Peyer's patch (tissue), 4 donors: ENCODE measurements at places on chromosomes 16 and 17.

DNA sequence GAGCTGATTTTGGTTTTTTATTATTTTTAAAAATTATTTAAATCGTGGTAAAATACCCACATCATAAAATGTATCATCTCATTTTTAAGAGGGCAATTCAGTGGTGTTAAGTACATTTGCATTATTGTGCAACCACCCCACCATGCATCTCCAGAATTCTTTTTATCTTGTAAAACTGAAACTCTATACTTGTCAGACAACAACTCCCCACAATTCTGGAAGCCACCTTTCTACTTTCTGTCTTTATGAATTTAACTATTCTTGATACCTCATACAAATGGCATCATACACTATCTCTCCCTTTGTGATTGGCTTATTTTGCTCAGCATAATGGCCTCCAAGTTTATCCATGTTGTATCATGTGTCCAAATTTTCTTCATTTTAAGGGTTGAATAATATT is 97.9 kb downstream of the HS3ST3B1 start:
- no peak overlapping the region for H3K27ac ChIP-seq
- H3K4me3 ChIP-seq, result no peak overlapping the region
- no peak for DNase-seq

GRCh38 chr16:48536614-48537200 is 73.3 kb downstream of the N4BP1 start:
- no peak overlapping the region for H3K4me3 ChIP-seq
- H3K27me3 ChIP-seq, result no peaks in the 10 kb centered on the region
- H3K36me3 ChIP-seq, result peaks cover 20% of the 10 kb centered on the region
- peak overlapping the region; percentile 55 for H3K27ac ChIP-seq

DNA sequence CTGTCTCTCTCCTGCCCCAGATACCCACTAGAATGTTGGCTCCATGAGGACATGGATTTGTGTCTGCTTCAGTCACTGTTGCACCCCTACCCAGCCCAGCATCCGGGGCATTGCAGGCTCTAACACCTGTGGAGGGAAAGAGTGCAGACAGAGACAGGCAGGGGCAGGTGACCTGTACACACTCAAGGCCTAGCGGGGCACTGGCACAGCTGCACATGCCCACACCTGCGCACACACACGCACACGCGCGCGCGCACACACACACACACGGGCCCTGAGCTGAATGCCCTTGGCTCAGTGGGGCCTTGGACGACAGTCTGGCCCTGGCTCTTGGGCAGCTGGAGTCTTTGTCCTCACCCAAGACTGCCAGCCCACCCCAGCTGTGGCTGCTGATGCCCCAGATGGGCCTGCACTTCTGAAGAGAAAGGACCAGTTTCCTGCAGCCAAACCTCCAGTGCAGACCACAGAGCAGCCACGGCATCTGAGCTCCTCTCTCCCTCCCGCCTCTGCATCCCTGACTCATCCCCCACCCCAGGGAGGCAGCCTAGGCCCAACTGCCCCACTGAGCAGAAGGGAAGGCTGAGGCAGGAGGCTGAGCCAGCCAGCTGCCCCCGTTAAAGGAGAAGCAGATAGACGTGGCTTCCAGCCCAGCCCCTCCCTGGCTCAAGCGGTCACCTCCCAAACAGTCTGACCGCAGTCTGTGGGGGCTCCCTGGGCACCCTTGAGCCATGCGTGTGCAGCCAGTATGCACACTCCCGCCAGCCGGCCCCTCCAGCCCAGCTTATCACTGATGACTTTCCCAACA is 12.3 kb upstream of the RAI1 start:
- H3K27me3 ChIP-seq, result no peaks in the 10 kb centered on the region
- no peak overlapping the region for H3K4me3 ChIP-seq
- H3K36me3 ChIP-seq, result no peaks in the 10 kb centered on the region
- no peak for DNase-seq
- no peak overlapping the region for H3K27ac ChIP-seq
- no peaks in the 10 kb centered on the region for H3K4me1 ChIP-seq

DNA sequence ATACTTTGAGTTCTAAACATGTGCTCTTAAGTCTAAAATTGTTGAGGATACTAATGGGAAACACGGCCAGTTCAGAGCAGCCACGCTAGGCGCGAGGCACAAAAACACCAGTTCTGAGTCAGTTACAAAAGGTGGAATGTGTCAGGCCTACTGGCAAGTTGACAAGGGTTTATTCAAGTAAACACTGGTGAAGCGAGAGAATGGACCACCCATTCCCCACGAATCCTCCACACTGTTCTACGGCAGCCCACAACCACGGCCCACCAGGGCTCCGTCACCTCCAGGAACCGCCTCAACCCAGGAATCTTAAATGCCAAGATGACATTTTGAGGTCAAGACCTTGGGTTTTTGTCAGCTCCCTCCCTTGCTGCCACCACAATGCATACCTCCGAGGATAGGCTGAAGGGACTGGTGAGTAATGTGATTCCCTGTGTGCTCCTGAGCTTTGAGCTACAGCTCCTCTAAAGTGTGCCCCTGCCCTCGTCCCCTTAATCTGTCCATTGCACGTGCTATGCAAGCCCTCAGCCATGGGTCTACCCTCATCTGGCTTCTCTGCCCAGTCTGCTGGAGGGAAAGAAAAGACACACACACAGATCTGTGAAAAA is 28.5 kb upstream of the TRAP1 start:
- H3K27me3 ChIP-seq, result no peaks in the 10 kb centered on the region
- H3K4me1 ChIP-seq, result no peaks in the 10 kb centered on the region
- no peak overlapping the region for H3K27ac ChIP-seq
- H3K36me3 ChIP-seq, result peaks cover 5% of the 10 kb centered on the region
- no peak overlapping the region for H3K4me3 ChIP-seq
- DNase-seq, result no peak

- DNase-seq, result no peak
- no peak overlapping the region for H3K4me3 ChIP-seq
- no peaks in the 10 kb centered on the region for H3K36me3 ChIP-seq
- H3K27me3 ChIP-seq, result no peaks in the 10 kb centered on the region
- H3K4me1 ChIP-seq, result no peaks in the 10 kb centered on the region
Observed at GRCh38 chr17:56880133-56880532, 33.7 kb downstream of the TRIM25 start.

DNA sequence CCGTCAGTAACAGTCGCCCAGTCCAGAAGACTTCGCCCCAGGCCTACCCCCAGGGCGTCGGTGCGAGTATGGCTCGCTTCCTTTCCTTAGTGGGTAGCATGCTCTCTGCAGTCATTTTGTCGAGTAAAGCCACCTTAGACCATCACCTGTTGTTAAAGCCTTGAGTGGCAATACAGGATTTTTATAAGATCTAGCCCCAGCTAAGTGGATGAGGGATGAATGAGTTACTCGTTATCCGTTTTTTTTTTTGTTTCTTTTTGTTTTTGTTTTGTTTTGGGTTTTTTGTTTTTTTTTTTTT is 322 bp upstream of the KLHL11 start:
- no peaks in the 10 kb centered on the region for H3K27me3 ChIP-seq
- no peaks in the 10 kb centered on the region for H3K36me3 ChIP-seq

DNA sequence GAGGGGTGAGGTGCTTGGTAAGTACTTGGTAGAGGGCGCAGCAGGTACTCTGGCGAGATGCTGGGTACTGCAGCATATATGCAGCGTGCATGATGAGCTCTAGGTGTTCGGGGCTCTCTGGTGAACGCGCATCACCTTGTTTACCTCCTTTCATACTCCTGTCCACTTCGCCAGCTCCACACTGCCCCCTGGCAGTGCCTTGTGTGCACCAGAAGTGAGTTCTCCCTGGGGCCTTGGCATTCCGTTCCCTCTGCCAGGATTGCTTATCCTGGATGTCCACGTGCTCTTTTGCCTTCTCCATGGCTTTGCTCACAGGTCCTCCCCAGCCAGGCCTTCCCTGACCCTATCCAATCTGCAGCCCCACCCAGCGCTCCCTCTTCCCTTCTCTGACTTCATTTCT is 154.2 kb downstream of the MRM1 start:
- H3K4me1 ChIP-seq, result no peaks in the 10 kb centered on the region
- H3K27me3 ChIP-seq, result no peaks in the 10 kb centered on the region
- H3K4me3 ChIP-seq, result no peak overlapping the region
- no peaks in the 10 kb centered on the region for H3K36me3 ChIP-seq
- DNase-seq, result peak; percentile 57

DNA sequence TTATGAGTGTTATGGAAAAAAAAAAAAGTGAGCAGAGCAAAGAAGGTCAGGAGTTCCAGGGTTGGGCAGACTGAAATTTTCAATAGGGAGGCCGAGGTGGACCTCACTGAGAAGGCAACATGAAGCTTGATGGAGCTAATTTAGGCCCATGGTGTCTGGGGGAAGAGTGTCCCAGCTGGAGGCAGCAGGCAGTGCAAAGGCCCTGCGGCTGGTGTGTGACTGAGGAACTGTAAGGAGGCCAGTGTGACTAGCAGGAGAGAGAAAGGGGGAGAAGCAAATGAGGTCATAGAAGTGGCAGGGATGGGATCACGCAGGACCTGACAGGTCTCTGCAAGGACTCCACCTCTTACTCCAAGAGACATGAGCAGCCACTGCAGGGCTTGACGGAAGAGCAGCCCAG is 10.2 kb downstream of the ARHGEF15 start:
- H3K27me3 ChIP-seq, result peaks cover 9% of the 10 kb centered on the region
- H3K4me3 ChIP-seq, result no peak overlapping the region
- no peaks in the 10 kb centered on the region for H3K36me3 ChIP-seq
- no peaks in the 10 kb centered on the region for H3K4me1 ChIP-seq

- no peaks in the 10 kb centered on the region for H3K36me3 ChIP-seq
- H3K4me1 ChIP-seq, result peaks cover 3% of the 10 kb centered on the region
- peaks cover 15% of the 10 kb centered on the region for H3K27me3 ChIP-seq
- H3K27ac ChIP-seq, result no peak overlapping the region
Observed at GRCh38 chr17:47719411-47720152, 13.5 kb upstream of the TBX21 start.

GRCh38 chr17:62017496-62017895 is 47.6 kb downstream of the MED13 start:
- H3K4me3 ChIP-seq, result no peak overlapping the region
- H3K36me3 ChIP-seq, result no peaks in the 10 kb centered on the region
- no peak for DNase-seq
- H3K4me1 ChIP-seq, result no peaks in the 10 kb centered on the region
- no peaks in the 10 kb centered on the region for H3K27me3 ChIP-seq
- no peak overlapping the region for H3K27ac ChIP-seq

GRCh38 chr17:78474614-78475146 is 96.2 kb downstream of the PGS1 start:
- H3K27me3 ChIP-seq, result no peaks in the 10 kb centered on the region
- no peak overlapping the region for H3K4me3 ChIP-seq
- H3K36me3 ChIP-seq, result no peaks in the 10 kb centered on the region
- H3K4me1 ChIP-seq, result no peaks in the 10 kb centered on the region

GRCh38 chr16:57709663-57710062 is 15.1 kb downstream of the DRC7 start:
- peak; percentile 9 for DNase-seq
- H3K4me3 ChIP-seq, result no peak overlapping the region
- no peak overlapping the region for H3K27ac ChIP-seq
- H3K4me1 ChIP-seq, result no peaks in the 10 kb centered on the region

DNA sequence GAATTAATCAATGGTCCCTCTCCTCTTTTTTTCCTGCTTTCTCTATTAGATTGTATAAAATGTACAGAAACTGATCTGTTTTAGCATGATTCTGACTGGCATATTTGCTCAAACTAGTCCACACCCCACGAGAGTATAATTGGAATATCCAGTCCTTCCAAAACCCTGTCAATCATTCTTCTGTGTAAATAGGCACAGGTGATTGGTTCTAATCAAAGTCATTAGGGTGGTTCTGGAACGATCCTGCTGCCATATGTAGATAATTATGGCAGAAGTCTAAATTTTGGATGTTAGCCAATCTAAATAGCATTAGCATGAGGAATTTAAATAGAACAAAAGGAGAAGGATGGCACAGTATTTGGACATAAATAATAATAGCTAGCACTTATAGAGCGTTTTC is 165.7 kb downstream of the SHISA6 start:
- DNase-seq, result no peak
- H3K4me1 ChIP-seq, result no peaks in the 10 kb centered on the region
- no peak overlapping the region for H3K4me3 ChIP-seq
- no peak overlapping the region for H3K27ac ChIP-seq

- H3K36me3 ChIP-seq, result no peaks in the 10 kb centered on the region
- H3K4me1 ChIP-seq, result no peaks in the 10 kb centered on the region
- no peak for DNase-seq
Observed at GRCh38 chr16:46555951-46556350, 65.2 kb downstream of the SHCBP1 start.

DNA sequence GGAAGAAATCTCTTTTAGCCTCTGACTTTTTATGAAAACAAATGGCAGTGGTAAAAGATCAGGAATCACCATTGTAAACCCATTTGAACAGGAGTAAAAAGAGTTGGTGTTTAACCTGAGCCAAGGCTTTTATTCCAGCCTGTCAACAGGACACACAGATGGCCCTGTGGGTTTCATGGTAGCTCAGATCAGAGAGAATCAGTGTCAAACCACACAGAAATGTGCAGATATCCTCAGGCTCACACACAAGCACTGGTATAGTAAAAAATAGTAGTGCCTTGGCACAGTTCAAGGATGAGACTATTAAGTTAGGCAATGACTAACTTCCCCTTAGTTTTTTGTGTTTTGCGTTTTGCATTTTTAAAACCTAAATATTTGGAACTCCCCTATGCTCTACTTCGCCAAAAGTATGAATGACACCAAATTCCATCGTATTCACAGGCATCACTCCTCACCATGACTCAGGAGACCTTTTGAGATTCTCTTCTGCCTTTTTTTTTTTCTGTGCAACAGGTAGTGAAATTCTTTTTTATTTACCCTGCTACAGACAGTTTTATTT is 1200.0 kb downstream of the CDH11 start:
- H3K27ac ChIP-seq, result no peak overlapping the region
- no peaks in the 10 kb centered on the region for H3K36me3 ChIP-seq
- no peak for DNase-seq
- H3K4me3 ChIP-seq, result no peak overlapping the region
- H3K27me3 ChIP-seq, result no peaks in the 10 kb centered on the region

GRCh38 chr17:59456428-59456827 is 109.0 kb upstream of the DHX40 start:
- DNase-seq, result no peak
- no peak overlapping the region for H3K4me3 ChIP-seq
- no peaks in the 10 kb centered on the region for H3K27me3 ChIP-seq
- no peak overlapping the region for H3K27ac ChIP-seq
- H3K36me3 ChIP-seq, result no peaks in the 10 kb centered on the region

GRCh38 chr17:75065562-75066151 is 18.6 kb downstream of the KCTD2 start:
- no peak overlapping the region for H3K4me3 ChIP-seq
- no peak for DNase-seq
- H3K27me3 ChIP-seq, result no peaks in the 10 kb centered on the region
- H3K27ac ChIP-seq, result no peak overlapping the region
- H3K4me1 ChIP-seq, result no peaks in the 10 kb centered on the region

- H3K27ac ChIP-seq, result no peak overlapping the region
- no peak overlapping the region for H3K4me3 ChIP-seq
- H3K4me1 ChIP-seq, result no peaks in the 10 kb centered on the region
- H3K36me3 ChIP-seq, result no peaks in the 10 kb centered on the region
- no peak for DNase-seq
Observed at GRCh38 chr17:33328129-33328528, 35.0 kb upstream of the ASIC2 start.

GRCh38 chr16:336269-336668 is 16.3 kb downstream of the AXIN1 start:
- H3K4me3 ChIP-seq, result no peak overlapping the region
- no peaks in the 10 kb centered on the region for H3K36me3 ChIP-seq
- no peak for DNase-seq
- no peak overlapping the region for H3K27ac ChIP-seq
- H3K4me1 ChIP-seq, result peaks cover 32% of the 10 kb centered on the region

GRCh38 chr16:4615384-4616046 is 827 bp upstream of the UBALD1 start:
- peaks cover 16% of the 10 kb centered on the region for H3K4me1 ChIP-seq
- H3K36me3 ChIP-seq, result no peaks in the 10 kb centered on the region
- no peaks in the 10 kb centered on the region for H3K27me3 ChIP-seq
- no peak for DNase-seq
